ENCODE measurements at places on chromosomes 1 and 21. TPM values are rescaled to one million over a fixed set of nuclear protein-coding genes. Genes with fewer than 3 reads are reported as not detected.

- peaks cover 4% of the 10 kb centered on the region for H3K4me1 ChIP-seq
- H3K36me3 ChIP-seq: no peaks in the 10 kb centered on the region
Measured at GRCh38 chr1:30790850-30791778, 33.5 kb upstream of the LAPTM5 start.

DNA sequence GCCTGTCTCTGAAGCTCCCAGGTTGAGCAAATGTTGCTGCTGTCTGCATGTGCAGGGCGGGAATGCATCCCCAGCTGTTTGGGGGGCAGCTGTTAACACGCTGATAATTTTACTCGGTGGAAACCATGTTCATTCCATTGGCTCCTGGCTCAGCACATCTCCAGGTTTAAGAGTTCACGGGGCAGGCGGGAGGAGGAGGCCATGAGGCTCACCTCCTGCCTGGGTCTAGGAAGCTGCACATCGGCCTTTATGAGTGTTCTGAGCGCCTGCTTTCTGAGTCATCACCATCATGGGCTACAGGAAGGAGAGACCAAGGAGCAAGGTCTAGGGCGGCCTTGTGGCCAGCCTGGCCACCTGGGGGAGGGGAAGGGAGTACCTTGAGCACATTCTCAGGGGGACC is 29.7 kb downstream of the AJAP1 start:
- H3K4me3 ChIP-seq: no peak overlapping the region
- H3K27ac ChIP-seq: no peak overlapping the region
- DNase-seq: no peak
- 0 out of 2 replicates have a peak, but pooled peaks cover 6% of the 10 kb centered on the region for H3K27me3 ChIP-seq
- no peaks in the 10 kb centered on the region for H3K4me1 ChIP-seq

- H3K4me1 ChIP-seq: peaks cover 19% of the 10 kb centered on the region
- no peak for DNase-seq
- H3K27me3 ChIP-seq: no peaks in the 10 kb centered on the region
- H3K4me3 ChIP-seq: no peak overlapping the region
Measured at GRCh38 chr1:54095546-54096226, 42.3 kb downstream of the TCEANC2 start.

GRCh38 chr1:231931846-231932454 is 305.4 kb downstream of the DISC1 start:
- H3K36me3 ChIP-seq: peaks cover 8% of the 10 kb centered on the region
- H3K27ac ChIP-seq: no peak overlapping the region
- H3K4me1 ChIP-seq: peaks cover 32% of the 10 kb centered on the region
- no peak overlapping the region for H3K4me3 ChIP-seq
- DNase-seq: peak; percentile 74
- peaks cover 20% of the 10 kb centered on the region for H3K27me3 ChIP-seq

DNA sequence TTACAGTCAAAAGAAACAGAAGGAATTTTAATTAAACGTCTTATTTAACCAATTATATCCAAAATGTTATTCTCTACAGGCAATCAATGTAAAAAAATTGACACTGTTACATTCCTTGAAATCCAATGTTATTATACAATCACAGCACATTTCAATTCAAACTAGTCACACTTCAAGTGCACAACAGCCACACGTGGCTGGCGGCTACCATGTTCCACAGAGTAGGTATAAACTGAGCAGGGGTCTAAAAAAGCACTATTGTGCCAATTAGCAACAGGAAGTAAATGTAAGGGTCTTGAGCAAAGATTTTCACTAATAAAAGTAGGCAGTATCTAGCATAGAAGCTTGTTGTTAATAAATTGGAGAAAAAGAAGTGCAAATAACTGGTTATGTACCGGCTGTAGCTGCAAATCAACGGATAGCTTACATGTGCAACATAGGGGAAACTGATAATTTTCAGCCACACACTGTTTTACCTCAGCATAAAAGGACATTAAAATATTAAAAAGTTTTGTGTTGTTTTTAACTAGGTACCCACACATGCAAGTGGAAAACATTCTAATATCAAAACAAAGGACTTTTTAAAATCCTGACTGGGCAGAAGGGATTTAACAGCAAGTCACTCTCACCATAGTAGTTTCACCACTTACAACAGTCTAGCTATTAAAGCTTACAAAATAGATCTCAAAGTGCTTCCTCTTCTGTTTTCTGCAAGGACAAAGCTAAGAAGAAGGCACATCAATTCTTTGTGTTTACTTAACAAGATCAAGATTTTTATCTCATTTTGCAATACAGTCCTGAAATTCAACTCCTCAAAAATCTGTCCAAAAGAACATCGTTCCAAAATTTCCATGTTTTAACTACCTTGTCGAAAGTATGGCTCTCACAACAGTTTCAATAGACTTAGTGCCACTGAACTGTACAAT is 2.5 kb downstream of the CSDE1 start:
- peaks cover 61% of the 10 kb centered on the region for H3K4me1 ChIP-seq
- peak overlapping the region; percentile 99 for H3K4me3 ChIP-seq
- H3K27ac ChIP-seq: peak overlapping the region; percentile 72

DNA sequence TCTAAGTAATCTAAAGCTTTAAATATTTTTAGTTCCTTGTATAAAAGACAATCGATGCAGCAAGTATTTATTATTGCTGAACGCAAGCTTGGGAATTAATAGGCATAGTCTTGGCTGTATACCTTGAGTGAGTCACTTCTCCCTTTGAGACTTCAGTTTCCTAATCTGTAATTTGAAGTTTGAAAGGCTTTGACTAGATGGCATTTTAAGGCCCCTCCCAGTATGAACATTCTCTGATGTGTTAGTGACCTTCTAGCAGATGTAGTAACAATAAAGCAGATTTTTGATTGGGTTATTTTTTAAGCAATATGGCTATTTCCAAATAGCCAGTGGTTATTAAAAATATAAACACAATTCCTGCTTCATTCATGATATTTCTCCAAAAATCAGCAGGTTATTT is 58.2 kb downstream of the DUSP10 start:
- H3K4me3 ChIP-seq: no peak overlapping the region
- H3K4me1 ChIP-seq: 0 out of 2 replicates have a peak, but pooled peaks cover 9% of the 10 kb centered on the region
- no peaks in the 10 kb centered on the region for H3K27me3 ChIP-seq
- H3K36me3 ChIP-seq: peaks cover 8% of the 10 kb centered on the region
- DNase-seq: no peak

DNA sequence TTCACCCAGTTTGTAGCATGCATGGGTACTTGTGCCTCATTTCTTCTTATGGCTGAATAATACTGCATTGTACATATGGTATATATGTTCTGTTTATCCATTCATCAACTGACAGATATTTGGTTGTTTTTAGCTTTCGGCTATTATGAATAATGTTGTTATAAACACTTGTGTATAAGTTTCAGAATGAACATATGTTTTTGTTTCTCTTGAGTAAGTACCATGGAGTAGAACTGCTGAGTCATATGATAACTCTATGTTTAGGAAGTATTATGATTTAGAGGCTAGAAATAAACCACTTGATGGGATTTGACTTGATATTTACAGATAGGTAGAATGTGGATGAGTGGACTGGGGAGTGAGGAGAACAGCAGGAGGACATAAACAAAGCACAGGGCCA is 48.6 kb downstream of the WNT2B start:
- H3K27me3 ChIP-seq: no peaks in the 10 kb centered on the region
- no peak overlapping the region for H3K4me3 ChIP-seq
- no peaks in the 10 kb centered on the region for H3K4me1 ChIP-seq
- H3K36me3 ChIP-seq: peaks cover 3% of the 10 kb centered on the region
- DNase-seq: no peak

DNA sequence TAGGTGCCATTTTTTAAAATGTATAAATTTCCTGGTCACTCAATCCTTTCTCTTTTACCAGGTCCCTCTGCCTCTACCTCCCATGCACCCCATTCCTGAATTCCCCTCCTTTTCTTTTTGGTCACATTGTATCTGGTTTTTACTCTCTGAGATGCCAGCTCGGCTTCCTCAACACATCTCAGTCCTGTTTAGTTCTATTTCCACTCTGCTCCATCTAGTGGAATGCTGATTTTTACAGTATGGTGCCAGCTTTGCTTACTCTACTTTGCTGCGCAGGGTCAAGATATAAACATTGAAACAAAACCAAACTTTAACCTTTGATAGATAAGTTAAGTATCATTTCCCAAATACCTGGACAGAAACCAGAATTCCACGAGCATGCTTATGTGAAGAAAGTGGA is 96.0 kb downstream of the ESRRG start:
- H3K27me3 ChIP-seq: no peaks in the 10 kb centered on the region
- no peak overlapping the region for H3K27ac ChIP-seq
- no peaks in the 10 kb centered on the region for H3K36me3 ChIP-seq
- no peak overlapping the region for H3K4me3 ChIP-seq
- no peak for DNase-seq
- peaks cover 3% of the 10 kb centered on the region for H3K4me1 ChIP-seq

DNA sequence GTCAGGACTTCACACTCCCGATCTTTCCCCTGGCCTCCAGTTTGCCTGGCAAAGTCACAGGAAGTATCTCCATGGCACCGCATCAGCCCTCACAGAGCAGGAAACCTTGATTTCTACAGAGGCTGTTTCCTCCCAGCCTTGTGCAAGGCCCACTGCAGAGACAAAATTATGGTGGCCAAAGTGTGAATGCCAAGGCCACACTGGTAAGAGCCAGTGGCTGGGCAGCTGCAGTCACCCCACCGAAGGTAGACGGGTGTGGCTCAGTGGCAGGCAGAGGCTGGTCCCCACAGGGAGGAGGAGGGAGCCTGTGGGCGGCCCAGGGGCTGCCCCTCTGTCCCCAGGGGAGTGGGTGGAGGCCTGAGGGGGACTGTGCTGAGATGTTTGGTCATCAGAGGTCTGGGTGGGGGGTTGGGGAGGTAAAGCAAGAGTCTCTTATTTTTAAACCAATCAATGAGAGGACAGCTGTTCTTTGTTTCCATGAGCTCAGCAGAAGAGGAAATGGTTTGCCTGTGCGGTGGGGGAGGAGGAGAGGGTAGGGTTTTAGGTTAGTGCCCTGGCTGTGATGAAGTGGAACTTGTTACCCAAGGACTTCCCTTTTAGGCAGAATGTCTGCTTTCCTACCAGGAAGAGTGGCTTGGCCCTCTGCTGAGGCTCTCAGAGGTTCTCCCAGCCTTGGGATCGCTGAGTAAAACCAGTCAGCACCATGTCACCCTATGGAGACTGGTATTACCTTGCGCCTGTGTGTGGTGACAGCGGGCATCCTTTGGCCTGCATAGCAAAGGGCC is 18.0 kb upstream of the BTG2 start:
- peaks cover 45% of the 10 kb centered on the region for H3K27me3 ChIP-seq
- H3K27ac ChIP-seq: no peak overlapping the region
- no peak overlapping the region for H3K4me3 ChIP-seq
- no peaks in the 10 kb centered on the region for H3K36me3 ChIP-seq
- peaks cover 52% of the 10 kb centered on the region for H3K4me1 ChIP-seq

- H3K4me1 ChIP-seq: peaks cover 25% of the 10 kb centered on the region
- no peaks in the 10 kb centered on the region for H3K27me3 ChIP-seq
- H3K27ac ChIP-seq: no peak overlapping the region
- H3K36me3 ChIP-seq: peaks cover 3% of the 10 kb centered on the region
- DNase-seq: no peak
Measured at GRCh38 chr21:39377444-39378050, 28.7 kb upstream of the HMGN1 start.

The OR2T33 gene
- not detected for total RNA-seq

The MASP2 gene
- total RNA-seq: 0.82 TPM

The NCAM2 gene
- 0.64 TPM for total RNA-seq

Measured in WTC11 (cell line).